GM23248 (cell line): ENCODE measurements at places on chromosomes 5 and 9.
A peak's percentile ranks its signal among the peaks of the same experiment; 100 is the strongest.

- DNase-seq, result no peak
These were observed 51.0 kb upstream of the FCN1 start for GRCh38 chr9:134968823-134969090.

DNA sequence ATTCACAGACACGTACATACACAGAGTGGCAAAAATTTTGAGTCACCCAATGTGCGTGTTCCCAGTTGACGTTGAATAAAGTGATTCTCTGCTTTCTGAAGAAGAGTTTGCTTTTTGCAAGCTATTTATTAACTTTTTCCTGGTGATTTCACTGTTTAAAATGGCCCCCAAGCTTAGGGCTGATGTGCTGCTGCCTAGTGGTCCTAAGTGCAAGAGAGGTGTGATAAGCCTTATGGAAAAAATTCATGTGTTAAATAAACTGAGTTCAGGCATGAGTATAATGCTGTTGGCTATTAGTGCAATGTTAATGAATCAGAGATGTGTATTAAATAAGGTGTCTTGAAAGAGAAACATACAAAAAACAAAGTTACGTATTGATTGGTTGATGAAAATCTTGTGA is 16.9 kb downstream of the CSNK1G3 start:
- no peak for DNase-seq

GRCh38 chr5:108720391-108720790 is 27.3 kb upstream of the FER start:
- DNase-seq, result peak; percentile 63

DNA sequence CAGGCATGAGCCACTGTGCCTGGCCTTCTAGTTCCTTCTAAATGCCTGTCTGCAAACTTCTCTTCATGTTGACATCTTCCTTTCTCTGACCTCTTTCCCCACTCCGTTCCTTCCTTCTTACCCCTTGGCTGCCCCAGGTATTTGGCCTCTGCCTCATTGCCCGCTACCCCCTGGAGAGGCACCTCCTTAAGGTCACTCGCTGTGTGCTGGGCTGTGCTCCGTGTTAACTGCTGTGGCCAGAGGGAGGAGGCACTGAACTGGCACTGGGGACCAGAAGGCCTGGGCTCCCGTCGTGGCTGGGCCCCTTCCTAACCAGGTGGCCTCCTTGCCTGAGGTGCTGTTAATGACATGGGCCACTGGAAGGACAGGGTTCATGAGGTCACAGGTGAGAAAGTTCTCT is 39.4 kb downstream of the LAMC3 start:
- DNase-seq, result no peak
